A549 treated with Mapracorat at 1 μM for 4 hours (cell line): ENCODE measurements at places on chromosomes 3 and 15. TPM values are rescaled to one million over a fixed set of nuclear protein-coding genes. Genes with fewer than 3 reads are reported as not detected.

Gene GOLGA8H
- 1.9 to 3.7 TPM (median 2.6 TPM) in 5 replicates for total RNA-seq

Gene GUCA1C
- not detected in 5 replicates for total RNA-seq

Gene GOLGA6L1
- not detected in 5 replicates for total RNA-seq

Gene MAP2K1
- total RNA-seq, result 89.3 to 134 TPM (median 128 TPM) in 5 replicates

Gene CCDC51
- total RNA-seq, result 25.8 to 29.2 TPM (median 26.6 TPM) in 5 replicates

Gene IL17RB
- 0.75 to 1.2 TPM (median 0.86 TPM) in 5 replicates for total RNA-seq

Gene CHRM5
- 0.03 to 0.04 TPM in 2 of 5 replicates, not detected in the others for total RNA-seq

Gene MAN2A2
- 23.6 to 31.6 TPM (median 27.2 TPM) in 5 replicates for total RNA-seq

Gene SLC28A1
- total RNA-seq, result 0.06 TPM in 2 of 5 replicates, not detected in the others

Gene GOLGA8G
- total RNA-seq, result not detected in 5 replicates

Gene SPTBN5
- total RNA-seq, result 0.16 to 0.34 TPM (median 0.25 TPM) in 5 replicates

Gene LPCAT4
- total RNA-seq, result 45.7 to 64.3 TPM (median 61.5 TPM) in 5 replicates

Gene REC114
- not detected in 5 replicates for total RNA-seq

Gene CX3CR1
- 0.04 TPM in 1 of 5 replicates, not detected in the others for total RNA-seq

Gene GRM7
- not detected in 5 replicates for total RNA-seq

Gene CELSR3
- 2.8 to 4.7 TPM (median 4.4 TPM) in 5 replicates for total RNA-seq

Gene STARD9
- total RNA-seq, result 1.6 to 2.1 TPM (median 1.9 TPM) in 5 replicates

Gene IQCF5
- not detected in 5 replicates for total RNA-seq

Gene BTBD1
- 47.2 to 61.0 TPM (median 56.2 TPM) in 5 replicates for total RNA-seq

Gene GATA2
- 3.7 to 5.5 TPM (median 4.5 TPM) in 5 replicates for total RNA-seq

Gene KLHL6
- not detected in 5 replicates for total RNA-seq

Gene CLDND1
- 46.3 to 65.9 TPM (median 61.6 TPM) in 5 replicates for total RNA-seq

Gene GCNT3
- 127 to 145 TPM (median 134 TPM) in 5 replicates for total RNA-seq

Gene ATP13A5
- total RNA-seq, result not detected in 5 replicates
